ENCODE measurements at places on chromosomes 12 and 14. TPM values are rescaled to one million over a fixed set of nuclear protein-coding genes. Genes with fewer than 3 reads are reported as not detected.

Gene MGP
- 9.3 TPM for total RNA-seq

Gene ADAMTS20
- under 0.01 TPM for total RNA-seq

DNA sequence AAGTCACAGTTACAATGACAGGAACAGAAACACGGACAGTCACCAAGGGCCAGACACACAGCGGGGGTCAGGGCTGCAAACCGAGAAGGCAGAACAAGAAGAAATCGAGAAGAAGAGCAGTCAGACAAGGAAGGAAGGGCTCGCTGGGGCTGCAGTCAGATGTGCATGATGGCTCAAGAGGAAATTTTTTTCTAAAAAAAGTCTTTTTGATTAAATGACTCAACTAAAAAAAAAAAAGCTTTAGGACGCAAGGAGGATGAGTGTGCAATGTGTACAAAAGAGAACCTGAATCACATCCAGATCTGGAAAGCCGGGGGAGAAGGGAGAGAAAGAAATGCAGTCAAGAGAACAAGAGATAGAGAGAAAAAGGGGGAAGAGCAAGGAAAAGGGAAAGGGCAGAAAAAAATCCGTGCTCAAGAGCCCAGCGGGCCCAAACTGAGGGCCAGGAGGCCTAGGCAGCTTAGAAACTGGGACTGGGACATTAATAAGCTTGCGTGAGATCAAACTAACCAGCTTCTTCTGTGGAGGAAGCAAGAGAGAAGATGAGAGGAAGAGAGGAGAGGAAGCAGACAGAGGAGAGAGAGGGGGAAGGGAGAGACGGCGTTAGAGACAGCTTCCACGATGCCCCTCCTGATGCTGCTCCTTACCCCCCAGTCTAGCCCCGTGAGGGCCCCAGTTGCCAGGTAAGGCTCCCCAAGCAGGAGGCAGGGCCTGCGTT, 6.7 kb downstream of the IFFO1 start:
- DNase-seq, result no peak

GRCh38 chr14:89293314-89293916, 123.6 kb downstream of the FOXN3 start:
- no peak for DNase-seq

GRCh38 chr12:117835156-117835555, 133.6 kb downstream of the KSR2 start:
- no peak for DNase-seq

DNA sequence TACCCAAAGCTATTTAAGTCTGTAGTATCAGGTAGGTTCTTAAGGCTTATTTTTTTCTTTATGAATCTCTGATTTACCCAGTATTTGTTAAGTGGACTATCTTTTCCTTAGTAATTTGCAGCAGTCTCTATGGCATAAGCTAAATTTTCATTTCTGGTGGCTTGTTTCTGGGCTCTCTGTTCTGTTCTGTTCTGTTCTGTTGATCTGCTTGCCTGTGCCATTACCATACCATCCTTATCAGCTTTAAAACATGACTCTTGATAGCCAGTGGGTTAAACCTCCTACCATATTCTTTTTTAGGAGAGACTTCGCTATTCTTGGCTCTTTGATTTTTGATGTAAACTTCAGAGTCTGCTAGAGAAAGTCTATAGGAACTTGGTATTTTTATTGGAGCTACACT, 46.8 kb downstream of the PCNX1 start:
- no peak for DNase-seq
